COR-L47 (cell line): ENCODE measurements at places on chromosomes 7 and 10.

DNA sequence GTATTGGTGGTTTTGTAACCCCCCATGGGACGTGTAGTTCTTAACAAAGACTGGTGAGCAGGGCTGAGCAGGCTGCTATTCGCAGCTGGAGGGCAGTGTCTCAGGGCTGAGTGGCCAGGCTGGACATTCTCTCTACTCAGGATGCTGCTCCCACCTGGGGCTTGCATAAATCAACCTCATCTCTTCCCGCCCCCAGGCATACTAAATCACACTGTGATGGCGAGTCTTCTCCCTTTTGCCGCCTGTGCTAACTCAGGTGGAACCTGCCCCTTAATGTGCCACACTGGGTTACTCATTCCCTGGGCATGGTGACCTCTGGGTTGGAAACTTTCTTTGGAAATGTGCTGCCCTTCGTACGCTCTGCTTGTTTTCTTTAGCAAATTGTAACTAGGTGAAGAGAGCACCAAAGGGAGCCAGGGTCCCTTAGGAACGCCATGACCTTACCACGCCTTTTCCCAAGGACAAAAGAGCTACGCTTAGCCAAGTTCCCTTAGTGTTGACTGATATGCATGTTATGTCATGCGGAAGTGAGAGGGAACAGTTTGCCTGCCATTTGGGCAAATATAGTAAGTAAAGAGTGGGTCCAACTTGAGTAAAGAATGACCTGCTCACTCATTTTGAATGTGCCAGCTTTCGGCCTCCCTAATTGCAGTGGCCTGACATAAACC, 40.4 kb upstream of the COBL start:
- no peak for DNase-seq

DNA sequence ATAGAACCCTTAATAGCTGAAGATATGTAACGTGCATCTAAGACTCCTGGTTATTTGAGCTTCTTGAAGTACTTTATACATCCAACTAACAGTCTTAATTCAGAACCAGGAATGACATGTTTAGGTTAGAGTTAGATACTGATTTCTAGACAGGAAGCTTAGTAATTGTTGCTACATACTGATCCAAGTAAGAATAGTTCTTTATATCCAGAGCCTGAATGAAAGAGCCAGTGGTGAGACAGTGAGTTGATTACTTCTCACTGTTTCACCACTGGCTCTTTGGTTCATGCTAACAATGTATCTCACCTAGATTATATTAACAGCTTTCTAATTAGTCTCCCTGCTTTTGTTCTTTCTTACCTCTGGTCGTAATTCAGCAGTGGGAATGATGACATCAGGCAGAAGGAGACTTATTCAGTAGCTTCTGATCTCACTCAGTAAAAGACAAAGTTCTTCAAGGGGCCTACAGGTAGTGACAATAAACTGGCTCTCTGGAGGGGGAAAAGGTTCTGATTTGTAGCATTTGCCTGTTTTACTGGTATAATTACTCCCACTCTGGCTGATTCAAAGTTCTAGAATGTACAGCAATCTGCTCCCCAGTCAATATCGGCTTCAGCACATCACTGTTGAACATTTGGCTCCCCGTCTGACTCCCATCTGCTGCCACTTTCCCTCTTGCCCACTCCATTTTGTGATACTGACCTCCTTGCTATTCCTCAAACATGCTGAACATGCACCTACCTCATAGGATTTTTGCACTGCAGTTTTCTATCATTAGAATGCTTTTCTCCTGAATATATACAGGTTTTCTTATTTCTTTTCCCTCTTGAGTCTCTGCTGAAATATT, 29.1 kb downstream of the MCU start:
- no peak for DNase-seq

DNA sequence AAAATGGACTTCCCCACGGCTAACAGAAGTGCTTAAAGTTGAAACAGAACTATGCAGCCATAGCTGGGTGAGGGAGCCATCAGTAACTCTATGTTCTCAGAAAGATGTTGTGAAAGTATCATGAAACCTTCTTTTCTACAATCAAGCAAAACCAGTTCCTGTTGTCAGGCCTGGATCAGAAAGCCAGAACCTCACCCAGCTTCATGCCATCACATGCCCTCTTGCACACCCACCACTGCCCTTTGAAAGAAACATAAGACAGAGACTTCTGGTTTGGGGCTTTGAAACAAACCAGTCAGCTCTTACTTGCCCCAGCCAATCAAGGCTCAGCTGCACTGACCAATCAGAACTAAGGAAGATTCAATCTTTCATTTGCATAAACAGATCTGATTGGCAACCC, 230.8 kb upstream of the FERD3L start:
- DNase-seq: no peak

DNA sequence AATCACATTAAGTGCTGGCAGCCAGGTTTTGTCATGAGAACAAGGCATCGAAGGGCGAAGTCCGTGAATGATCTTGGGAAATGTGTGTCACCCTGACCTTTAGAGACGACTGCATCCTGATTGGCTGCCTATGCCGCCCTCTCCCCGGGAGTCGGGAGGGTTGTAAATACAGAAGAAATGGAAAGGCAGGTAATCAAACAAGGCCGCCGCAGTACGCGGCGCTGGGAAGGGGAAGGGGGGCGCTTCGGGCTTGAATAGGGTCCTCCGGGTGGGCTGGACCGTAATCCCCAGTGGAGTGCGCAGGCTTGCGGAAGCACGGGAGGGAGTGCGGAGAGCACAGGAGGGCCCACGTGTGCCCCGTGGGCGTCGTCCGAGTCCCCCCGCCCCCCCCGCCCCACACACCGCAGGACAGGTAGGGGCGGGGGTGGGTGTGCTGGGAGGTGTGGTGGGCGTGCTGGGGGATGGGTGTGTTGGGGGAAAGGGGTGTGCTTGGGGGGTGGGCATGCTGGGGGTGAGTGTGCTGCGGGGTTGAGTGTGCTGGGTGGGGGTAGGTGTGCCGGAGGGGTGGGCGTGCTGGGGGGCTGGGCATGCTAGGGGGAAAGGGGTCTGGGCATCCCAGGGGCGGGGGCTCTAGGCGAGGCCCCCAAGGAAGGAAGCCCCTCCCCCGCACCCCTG, 169.4 kb downstream of the ARHGAP12 start:
- DNase-seq: peak; percentile 63

- DNase-seq: no peak
Observed at GRCh38 chr10:123009105-123009820, 457 bp downstream of the ACADSB start.

DNA sequence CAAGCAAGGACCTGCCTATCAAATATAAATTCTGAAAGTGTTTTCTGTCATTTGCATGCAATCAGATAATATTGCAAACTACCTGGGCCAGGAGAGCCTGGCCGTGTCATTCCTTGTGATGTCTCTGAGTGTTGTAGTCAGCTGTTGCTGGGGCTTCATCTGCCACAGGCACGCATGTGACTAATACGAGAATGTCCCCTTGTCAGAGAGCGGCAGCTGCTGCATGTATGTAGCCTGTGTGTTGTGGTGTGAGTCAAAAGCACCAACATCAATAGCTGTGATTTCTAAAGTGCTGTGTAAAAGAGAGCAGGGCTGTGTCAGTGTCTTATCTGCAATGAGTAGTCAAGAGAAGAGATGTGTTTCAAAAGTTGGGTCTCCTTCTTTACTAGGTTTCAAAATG, 155.4 kb downstream of the POU6F2 start:
- DNase-seq: no peak

DNA sequence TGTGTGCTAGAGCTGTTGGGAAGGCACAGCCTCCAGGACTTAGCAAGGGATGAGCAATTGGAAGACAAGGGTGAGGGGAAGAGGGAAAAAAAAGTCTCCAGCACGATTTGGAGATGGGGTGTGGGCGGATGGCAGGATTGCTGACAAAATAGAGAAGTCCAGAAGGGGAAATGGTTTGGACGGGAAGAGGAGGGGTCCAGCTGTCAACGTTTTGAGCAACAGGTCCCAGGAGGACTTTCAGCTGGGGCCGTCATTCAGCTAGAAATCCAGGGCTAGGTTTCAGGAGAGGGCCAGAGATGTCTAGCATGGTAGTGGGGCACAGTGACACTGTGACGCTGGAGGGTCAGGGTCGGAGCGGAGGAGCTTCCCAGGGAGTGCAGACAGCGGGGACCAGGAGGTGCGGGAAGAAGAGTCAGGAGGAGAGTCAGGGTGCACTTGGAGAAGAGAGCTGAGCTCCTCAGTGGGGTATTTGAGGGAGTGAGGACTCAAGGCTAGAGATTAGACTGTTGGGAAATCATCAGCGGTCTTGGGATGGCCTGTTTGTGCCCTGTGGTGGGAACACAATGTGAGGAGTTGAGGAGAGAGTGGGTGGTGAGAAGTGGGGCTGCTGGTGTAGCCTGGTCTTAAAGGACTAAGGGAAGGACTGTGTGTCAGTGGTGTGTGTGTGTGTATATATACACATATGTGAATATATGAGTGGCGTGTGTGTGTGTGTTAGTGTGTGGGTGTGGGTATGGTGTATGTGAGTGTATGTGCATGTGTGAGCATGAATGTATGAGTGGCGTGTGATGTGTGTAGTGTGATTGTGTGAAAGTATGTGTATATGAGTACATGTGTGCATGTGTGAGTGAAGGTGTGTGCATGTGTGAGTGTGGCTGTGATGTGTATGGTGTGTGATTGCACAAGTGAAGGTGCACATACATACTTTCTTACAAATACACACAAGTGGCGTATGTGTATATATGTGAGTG, 3.8 kb downstream of the ZYX start:
- no peak for DNase-seq

GRCh38 chr10:43124574-43125273, 13.5 kb upstream of the CSGALNACT2 start:
- DNase-seq: no peak

DNA sequence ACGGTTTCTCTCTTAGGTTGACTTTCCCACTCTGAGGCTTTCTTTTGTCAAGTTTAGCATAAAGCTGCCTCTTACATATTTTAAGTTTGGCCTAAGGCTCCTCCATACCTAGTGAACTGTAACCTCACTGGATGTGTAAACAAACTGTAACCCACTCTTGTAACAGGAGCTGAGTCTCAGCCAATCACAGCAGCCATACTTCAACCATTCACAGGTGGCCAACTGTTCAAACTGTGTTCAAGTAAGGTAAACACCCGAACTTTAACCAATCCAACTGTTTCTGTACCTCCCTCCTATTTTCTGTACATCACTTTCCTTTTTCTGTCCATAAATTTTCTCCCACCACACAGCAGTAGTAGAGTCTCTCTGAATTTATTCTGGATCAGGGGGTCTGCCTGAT, 7.7 kb upstream of the NRBF2 start:
- no peak for DNase-seq
